Stimulated activated naive CD8-positive, alpha-beta T cell treated with anti-CD3 and anti-CD28 coated beads, Interleukin-15, amount 100 ng/mL, for 72 hours (primary cell): ENCODE measurements at places on chromosomes 12 and 14.

GRCh38 chr12:45231515-45232145 lies 15.7 kb downstream of the ANO6 start:
- DNase-seq = no peak

DNA sequence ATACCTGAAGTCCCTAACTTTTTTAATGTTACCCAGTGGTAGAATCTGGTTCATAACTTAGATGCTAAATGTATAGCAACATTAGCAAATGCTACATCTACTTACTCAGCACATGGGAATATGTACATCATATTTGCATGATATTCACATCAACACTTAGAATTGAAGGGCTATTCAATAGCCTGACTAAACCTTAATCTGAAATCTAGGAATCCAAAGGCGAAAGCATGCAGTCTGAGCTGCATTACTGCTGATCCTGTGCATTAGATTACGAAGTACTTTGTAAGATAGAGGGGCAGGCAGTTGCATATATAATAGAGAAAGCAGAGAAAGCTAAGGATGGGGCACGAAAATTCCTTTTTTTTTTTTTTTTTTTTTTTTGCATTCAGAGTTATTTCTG lies 40.4 kb downstream of the SLC38A4 start:
- no peak for DNase-seq

GRCh38 chr12:113891167-113891692 lies 74.9 kb downstream of the RBM19 start:
- no peak for DNase-seq

DNA sequence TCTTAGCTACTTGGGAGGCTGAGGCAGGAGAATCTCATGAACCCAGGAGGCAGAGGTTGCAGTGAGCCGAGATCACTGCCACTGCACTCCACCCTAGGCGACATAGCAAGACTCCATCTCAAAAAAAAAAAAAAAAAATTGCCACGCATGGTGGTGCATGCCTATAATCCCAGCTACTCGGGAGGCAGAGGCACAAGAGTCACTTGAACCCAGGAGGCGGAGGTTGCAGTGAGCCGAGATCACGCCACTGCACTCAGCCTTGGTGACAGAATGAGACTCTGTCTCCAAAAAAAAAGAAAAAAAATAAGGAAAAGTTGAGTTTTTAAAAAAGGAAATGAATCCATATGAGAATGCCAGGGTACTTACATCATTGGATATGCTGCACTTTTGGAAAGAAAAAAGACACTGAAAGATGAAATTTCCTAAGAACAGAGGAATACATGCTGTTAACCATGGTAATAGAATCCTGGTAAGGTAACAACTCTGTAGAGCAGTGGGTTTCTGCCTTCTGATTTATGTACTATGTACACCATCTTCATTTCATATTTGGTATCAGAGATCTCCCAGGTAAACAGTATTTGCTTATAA lies 222.7 kb downstream of the ERC1 start:
- no peak for DNase-seq

- no peak for DNase-seq
These were observed 203.6 kb downstream of the NOVA1 start for GRCh38 chr14:26394150-26394810.

GRCh38 chr12:41277946-41278267 lies 89.8 kb downstream of the PDZRN4 start:
- DNase-seq = no peak

DNA sequence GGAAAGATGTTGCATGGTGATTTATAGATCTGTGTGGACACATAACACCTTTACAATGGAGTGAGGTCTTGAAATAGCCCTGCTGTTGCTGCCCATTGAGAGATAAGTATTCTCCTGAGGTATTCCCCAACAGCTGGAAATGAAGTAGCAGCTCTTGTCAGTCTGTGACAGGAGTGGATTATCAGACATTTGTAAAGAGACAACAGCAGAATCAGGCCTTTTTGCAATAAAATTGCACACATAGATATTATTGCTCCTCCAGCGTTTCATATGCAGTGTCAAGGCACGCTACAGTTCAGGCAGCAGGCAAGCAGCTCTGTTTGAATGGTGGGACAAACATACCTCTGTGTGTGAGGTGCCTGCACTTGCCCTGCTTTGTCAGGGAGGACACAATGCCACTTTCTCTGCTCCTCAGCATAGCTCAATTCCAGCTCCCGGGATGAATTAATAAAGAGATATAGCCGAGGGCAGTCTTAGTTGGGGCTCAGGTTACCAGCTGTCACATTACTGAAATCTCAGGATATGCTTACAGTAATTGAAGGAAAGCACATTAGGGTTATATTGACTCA lies 49.4 kb downstream of the BICD1 start:
- no peak for DNase-seq

GRCh38 chr12:17278946-17279345 lies 673.0 kb upstream of the LMO3 start:
- no peak for DNase-seq

GRCh38 chr12:114579389-114579788 lies 104.6 kb downstream of the TBX3 start:
- DNase-seq = no peak

GRCh38 chr12:68109444-68110217 lies 49.9 kb downstream of the IFNG start:
- no peak for DNase-seq
